Common myeloid progenitor, CD34-positive (primary cell): ENCODE measurements at places on chromosomes 13 and 19.
A peak's percentile ranks its signal among the peaks of the same experiment; 100 is the strongest.

- DNase-seq: no peak
These were observed 72.9 kb upstream of the TSC22D1 start for GRCh38 chr13:44649104-44649428.

GRCh38 chr13:95754069-95754468, 77.1 kb downstream of the DNAJC3 start:
- no peak for DNase-seq

- DNase-seq: no peak
These were observed 466.6 kb downstream of the SLITRK6 start for GRCh38 chr13:85332615-85333014.

GRCh38 chr13:72180253-72180952, 313.4 kb upstream of the DACH1 start:
- DNase-seq: no peak

DNA sequence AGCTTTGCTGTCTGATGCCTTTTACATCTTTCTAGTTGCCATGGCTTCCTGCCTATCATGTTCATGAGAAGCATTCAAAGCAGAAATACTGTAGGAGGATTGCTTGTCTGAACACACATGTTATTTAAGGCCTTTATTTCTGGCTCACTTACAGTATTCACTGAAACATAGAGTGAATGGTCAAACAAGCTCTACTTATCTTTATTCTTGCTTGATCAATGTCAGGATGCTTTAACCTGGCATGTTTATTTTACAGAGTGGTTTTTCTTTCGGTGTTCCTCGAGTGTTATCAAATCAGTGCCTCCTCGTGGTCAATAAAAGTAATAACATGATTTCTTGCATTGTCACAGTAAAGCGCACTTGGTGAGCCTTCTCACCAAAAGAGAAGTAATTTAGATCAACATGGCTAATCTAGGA, 73.5 kb upstream of the PCDH17 start:
- peak; percentile 26 for DNase-seq

GRCh38 chr13:78040205-78040830, 121.7 kb upstream of the EDNRB start:
- no peak for DNase-seq

GRCh38 chr13:26887594-26887993, 127.0 kb upstream of the GPR12 start:
- no peak for DNase-seq

- no peak for DNase-seq
These were observed 23.5 kb downstream of the COL4A2 start for GRCh38 chr13:110330491-110331011.

DNA sequence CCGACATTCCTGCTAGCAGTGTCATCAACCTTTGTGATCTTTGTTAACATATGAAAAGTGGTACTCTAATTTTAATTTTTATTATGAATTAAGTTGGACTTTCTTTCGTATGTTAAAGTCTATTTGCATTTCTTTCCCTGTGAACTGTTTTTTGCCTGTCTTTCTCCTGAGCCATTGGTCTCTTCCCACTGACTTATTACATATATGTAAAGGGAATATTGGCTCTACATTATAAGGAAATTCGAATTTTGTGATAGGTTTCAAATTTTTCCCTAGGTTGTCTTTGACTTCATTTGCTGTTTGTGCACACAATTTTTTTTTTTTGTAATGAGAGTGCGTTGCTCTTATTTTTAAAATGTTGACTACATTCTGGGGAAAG, 442 bp upstream of the CDC16 start:
- DNase-seq: no peak

- no peak for DNase-seq
These were observed 29.8 kb upstream of the RAP2A start for GRCh38 chr13:97403893-97404750.

DNA sequence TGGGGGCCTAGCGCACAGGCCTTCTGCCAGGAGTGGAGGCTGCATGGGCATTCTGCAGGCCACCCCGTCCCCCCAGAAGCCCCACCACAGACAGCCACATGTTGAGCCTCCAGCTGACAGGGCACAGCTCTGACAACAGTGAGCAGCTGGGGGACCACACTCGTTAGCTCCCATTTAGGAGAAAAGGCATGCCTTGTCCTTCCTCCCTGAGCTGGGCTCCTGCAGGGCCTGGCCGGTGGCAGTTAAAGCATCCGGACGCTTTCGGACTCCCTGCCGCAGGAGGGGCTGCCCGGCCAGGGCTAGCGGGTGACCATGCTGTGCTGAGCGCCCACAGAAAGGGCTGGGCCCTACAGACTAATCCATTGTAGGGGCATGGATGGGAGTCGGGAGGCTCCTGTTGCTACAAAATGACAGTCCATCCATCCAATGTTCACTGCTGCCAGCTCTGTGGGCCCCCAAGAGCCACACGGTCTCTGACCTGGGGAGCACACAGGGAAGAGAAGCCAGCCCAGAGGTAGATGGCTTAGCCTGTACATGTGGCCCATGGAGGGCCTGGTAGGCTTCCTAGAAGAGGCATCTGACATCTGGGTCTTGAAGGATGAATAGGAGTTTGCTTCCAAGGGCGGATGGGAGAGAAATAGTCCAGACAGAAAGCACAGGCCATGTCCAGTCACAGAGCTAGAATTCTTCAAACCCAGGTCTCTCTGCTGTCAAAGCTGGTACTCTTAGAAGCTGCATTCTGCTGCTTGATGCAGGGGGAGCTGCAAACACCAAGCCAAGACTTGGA, 116.5 kb upstream of the VSTM2B start:
- DNase-seq: no peak

- no peak for DNase-seq
These were observed 42.5 kb downstream of the RASA3 start for GRCh38 chr13:114089751-114090400.

DNA sequence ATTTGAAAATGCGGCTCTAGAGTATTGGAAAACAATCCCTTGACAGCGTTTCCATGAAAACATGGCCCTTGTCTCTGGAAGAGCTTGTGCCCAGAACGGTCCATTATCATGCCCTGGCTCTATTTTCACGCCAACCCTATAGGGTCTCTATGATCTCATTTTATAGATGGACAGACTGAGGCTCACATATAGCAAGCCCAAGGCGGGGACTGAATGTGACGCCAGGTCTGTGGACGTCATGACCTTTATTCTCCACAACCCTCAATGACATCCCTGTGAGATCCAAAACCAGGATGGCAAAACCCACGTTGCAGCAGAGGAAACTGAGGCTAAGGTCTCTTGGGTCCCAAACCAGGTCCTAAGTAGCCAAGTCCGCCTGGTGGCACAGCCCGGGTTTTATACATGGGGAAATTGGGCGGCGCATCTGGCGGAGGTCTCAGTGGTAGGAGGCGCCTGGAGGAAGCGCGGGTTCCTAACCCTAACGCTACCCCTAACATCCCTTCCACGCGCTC, 425 bp upstream of the COLGALT1 start:
- DNase-seq: no peak

DNA sequence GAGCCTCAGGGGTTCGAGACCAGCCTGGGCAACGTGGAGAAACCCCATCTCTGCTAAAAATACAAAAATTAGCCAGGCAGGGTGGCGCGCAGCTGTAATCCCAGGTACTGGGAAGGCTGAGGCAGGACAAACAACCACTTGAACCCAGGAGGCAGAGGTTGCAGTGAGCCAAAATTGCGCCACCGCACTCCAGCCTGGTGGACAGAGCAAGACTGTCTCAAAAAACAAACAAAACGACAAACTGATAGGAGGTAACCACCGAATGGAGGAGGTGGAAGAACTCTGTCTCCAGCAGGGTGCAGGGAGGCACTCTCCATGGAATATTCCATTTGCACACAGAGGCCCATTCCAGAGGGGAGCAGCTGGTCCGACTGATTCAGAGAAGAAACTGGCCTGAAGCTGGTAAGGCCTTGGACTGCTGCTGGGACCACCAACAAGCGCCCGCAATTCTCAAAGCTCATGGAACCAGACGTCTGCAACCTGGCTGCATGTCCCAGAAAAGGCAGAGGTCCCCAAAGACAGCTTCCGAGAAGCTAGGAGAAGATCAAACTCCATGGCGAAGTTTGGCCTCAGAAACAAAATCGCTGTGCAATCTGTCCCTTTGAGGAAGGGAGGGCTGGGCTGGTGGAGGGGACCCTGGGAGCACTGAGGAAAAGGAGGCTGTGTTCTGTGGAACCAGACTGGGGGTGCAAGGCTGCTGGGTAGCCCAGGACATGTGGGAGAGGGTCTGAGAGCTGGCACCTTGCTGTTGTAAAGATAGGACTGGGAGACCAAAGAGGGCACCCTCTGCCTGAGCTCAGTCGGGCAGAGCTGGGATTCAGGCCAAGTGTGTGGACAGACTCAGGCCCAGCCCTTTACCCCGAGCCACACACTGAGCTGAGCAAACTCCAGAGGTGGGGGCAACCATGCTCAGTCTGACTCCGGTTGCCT, 35.2 kb downstream of the SLC25A42 start:
- no peak for DNase-seq

DNA sequence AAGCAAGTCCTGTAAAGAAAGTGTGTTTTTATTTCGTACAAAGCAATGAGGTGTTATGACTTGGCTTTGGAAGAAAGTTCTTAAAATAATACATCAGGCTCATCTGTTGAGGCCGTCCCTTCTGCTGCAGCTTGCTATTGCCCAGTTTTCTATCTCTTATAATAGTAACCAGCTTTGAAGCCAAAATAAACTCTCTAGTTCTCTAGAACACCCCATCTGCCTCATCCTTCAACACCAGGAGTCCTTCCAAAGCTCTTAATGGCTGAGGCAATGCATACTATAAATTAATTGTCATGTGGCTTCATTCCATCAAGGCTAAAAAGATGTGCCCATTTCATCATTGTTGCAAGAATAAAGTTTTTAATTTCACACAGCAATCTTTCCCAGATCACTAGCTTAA, 49.4 kb upstream of the IPO5 start:
- DNase-seq: no peak

DNA sequence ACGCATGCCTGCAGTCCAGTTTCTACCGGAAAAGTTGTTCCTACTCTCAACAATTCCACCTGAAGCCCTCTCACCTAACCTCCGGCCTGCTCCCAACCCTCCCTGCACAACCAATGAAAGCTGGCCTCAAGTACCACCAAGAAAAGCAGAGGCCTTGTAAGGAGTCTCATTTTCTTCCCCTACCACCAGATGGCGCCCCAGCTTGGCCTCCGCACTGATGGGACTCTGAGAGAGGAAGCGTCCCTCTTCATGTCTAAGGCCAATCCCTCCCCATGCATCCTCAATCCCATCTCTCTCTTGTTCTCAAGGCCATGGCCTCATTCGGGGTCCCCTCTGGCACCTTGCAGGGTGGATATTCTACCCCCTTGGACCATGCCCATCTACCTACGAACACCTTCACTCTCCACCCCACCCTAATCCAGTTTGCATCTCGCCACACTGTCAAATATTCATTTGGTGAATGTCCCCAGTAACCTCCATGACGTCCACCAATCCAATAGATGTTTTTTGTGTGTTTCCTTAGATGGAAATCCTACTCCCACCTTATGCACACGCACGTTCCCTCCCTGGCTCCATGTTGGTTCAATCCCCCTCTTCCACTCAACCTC, 412.8 kb downstream of the ZNF536 start:
- peak; percentile 77 for DNase-seq

DNA sequence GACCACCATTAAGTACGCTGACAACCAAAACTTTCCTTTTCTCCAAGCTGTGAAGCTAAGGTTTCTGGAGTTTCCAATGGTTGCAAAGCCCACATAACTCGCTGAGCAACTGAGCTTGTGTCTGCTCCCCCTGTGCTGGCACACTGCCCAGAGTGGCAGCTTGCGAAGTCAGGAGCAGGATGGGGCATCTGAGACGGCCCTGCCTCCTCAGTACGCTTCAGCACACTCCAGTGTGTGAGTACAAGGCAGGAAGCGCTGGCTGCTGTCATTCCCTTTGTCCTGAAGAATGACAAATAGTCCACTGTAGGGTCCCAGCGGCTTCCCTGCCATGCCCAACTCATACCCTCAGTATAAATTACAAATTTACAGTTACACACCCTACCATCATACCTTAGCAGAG, 51.5 kb downstream of the SKA3 start:
- DNase-seq: peak; percentile 67

DNA sequence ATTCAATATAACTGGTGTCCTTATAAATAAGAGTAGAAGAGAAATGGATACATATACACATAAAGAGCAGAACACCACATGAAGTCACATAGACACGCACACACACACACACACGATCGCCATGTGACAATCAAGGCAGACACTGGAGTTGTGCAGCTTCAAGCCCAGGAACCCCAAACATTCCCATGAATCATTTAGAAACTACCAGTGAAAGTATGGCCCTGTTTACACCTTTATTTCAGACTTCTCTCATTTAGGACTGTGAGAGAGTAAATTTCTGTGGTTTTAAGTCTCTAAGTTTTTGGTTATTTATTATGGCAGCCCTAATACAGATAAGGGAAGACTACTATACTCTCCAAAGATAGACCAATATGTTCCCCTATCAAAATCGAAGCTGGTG, 20.4 kb upstream of the TNFSF13B start:
- DNase-seq: no peak

DNA sequence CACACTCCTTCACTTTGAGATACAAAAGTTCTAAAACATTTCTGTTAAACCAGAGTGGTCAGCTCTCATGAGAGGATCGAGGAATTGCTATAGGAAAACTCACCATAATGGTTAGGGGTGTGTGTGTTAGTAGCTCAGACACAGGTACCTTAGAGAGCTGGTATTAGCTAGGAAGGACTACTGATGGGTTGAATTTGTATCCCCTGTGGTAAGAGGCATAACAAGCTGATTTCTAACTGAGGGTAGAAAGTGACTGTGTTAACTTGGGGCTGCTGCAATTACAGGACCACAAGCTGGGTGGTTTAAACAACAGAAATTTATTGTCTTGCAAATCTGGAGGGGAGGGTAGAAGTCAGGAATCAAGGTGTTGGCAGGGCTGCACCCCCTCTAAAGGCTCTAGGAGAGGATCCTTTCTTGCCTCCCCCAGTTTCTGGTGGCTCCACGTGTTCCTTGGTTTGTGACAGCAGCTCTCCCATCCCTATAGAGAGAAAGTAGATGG, 17.4 kb downstream of the LEUTX start:
- no peak for DNase-seq

GRCh38 chr13:33090755-33091414, 74.7 kb downstream of the KL start:
- DNase-seq: no peak

- no peak for DNase-seq
These were observed 11.2 kb downstream of the BCAT2 start for GRCh38 chr19:48799358-48800300.
